Hypothalamus (tissue), 51 donors: ENCODE measurements at places on chromosomes 11 and 22.

DNA sequence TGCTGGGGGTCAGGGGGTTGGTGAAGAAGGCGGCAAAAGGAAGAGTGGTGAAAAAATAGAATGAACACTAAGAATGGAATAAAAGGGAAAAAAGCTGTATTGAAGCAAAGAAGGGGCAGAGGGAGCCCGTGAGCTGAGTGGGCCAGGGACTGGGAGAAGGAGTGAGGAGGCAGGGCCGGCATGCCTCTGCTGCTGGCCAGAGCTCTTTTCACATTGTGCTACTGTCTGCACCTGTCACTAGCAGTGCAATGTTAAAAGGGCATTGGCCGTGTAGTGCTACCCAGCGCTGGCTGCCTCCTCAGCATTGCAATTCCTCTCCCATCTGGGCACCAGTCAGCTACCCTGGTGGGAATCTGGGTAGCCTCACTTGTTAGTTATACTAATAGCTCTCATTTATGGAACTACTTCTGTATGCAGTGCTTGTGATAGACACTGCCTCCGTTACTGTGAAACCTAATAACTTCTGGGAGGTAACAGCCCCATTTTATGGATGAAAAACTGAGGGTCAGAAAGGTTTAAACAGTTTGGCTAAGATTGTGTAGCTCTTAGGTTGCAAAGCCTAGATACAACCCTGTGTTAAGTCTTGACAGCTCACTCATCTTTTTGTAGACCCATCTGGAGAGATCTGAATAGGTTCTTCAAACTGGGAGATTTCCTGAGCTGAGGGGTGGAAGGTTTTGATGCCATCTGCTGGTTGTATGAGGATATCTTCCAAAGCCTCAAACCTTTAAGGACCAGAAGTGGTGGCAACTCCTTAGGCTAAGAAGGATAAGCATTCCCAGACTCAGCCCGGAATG is 8.5 kb downstream of the YPEL4 start:
- no peak for DNase-seq

- DNase-seq: no peak
Observed at GRCh38 chr11:120302001-120302805, 22.9 kb upstream of the TLCD5 start.

- DNase-seq: no peak
Observed at GRCh38 chr11:88042238-88042637, 133.0 kb downstream of the RAB38 start.

DNA sequence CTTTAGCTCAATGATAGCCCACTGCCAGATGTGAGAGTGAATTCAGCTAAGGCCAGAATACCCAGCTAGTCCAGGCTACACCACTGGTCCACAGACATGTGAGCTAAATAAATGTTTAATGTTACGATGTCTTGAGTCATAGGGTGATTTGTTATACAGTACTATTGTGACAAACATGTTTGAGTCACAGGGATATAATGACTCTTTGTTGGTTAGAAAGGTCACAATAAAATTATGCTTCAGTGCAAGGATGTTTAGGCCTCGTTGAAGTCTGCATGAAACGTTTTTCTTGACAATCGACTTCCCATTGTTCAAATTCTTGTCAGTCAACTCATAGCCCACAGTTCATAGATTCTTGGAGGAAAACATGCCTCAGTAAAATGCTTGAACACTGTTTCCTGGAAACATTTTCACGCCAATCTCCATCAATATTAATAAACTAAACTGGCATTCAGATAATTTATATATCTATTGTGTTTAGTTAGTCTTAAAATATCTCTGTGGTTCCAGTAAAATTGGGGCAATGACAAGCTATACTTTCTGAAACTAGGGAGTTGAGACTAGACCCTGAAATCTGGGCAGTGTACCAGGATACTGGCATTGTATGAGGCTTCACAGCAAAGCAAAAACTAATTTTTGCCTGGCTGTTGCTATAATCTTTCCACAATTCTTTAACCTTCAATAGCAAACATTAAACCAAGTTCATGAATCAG is 650.8 kb upstream of the KIRREL3 start:
- no peak for DNase-seq

GRCh38 chr11:61416941-61417340 is 12.8 kb downstream of the CPSF7 start:
- no peak for DNase-seq

- DNase-seq: no peak
Observed at GRCh38 chr11:88421530-88421929, 84.0 kb upstream of the CTSC start.

DNA sequence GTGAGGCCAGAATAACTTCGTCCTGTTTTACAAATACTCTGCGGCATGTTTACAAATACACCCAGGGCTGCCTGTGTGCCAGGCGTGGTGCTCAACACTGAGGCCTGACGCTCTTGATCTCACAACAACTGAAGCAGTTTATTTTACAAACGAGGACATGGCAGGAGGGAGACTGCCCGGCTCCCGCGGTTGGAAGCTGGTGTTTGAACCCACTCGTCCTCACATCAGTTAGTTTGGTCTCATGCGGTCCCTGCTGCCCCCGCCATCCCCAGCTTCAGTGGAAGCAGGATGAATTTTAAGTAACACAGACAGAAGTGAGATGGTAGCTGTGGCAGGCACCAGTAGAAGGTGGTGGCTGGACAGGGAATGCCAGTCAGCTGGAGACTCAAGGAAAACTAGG is 16.4 kb downstream of the KIAA0930 start:
- no peak for DNase-seq

GRCh38 chr11:44966694-44967093 is 16.0 kb upstream of the TP53I11 start:
- DNase-seq: no peak

GRCh38 chr11:111944651-111945051 is 7.5 kb downstream of the DIXDC1 start:
- no peak for DNase-seq

DNA sequence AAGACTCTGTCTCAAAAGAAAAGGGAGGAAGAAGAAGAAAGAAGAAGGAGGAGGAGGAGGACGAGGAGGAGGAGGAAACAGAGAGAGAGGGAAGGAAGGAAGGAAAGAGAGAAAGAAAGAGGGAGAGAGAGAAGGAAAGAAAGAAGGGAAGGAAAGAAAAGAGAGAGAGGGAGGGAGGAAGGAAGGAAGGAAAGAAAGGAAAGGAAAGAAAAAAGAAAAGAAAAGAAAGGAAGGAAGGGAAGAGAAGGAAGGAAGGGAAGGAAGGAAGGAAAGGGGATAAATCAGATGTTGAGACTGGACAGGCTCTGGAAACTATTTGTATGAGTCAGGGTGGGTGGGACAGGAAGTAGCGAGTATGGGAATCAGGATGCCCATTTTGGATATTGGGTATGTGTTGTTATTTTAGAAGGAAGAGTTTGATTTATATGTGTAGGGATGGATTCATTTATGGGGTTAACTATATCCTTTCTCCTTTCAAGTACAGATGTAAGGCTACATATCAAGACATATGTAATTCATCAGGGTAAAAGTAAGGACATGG is 6.0 kb upstream of the RPL3 start:
- no peak for DNase-seq

DNA sequence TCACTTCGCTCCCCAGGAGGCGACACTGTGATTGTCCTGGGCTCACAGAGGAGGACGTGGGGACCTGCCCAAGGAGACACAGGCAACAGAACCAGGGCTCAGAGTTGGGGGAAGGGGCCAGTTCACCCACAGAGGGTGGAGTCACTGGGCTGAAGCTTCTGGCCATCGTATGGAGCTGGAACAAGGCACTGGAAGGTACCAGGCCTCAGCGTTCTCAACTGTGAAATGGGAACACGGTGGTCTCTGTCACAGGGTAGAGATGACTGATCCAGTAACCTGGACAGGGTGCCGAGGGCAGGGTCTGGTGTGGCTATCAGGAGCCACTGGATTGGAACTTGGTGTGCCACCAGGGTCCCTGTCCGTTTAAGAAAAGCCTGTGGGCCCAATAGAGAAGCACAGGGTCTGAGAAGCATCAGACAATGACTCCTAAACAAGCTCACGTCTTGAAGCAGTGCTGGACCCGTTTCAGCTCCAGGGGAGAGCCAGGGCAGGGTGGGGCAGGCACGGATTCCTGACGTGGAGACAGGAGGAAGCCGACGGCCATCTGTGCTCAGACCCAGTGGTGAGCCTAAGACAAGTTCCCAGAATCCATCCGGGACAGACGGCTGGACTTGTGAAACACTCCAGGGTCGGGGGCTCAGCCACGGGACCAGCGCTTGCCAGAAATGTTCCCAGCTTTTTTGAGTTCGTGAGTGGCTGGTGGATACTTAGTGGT is 25.0 kb upstream of the KCNQ1OT1 start:
- DNase-seq: no peak

DNA sequence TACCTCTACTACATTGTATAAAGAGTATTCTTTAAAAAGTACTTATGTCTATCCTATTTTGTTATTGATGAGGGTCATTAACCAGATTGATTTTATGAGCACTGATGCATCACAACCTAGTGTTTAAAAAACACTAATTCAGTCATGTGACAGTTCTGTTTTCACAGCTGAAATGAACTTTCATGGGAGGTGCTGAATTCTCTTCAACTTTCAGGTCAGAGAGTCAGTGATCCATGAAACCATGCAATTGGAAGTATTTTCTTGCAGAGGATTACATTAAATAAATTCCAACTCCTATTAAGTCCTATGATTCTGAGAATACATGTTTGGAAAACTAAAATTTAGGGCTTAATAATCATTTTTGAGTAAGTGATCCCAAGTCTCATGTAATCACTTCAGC is 889.4 kb downstream of the KCNA4 start:
- no peak for DNase-seq

DNA sequence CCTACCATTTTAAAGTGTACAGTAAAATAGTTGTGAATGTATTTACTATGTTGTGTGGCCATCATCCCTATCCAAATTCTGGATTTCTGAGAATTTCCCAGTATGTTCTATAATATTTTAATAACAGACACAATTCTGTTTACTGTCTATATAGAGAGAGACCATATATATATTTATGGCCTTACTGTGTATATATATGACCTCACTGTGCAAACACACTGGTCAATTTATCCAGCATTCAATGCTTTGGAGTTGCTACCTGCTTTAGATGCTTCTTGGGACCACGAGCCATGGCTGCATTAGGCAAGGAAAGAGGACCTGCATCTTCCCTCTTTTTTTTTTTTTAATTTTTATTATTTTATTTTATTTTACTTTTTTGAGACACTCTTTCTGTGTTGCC is 40.2 kb downstream of the SWAP70 start:
- no peak for DNase-seq

DNA sequence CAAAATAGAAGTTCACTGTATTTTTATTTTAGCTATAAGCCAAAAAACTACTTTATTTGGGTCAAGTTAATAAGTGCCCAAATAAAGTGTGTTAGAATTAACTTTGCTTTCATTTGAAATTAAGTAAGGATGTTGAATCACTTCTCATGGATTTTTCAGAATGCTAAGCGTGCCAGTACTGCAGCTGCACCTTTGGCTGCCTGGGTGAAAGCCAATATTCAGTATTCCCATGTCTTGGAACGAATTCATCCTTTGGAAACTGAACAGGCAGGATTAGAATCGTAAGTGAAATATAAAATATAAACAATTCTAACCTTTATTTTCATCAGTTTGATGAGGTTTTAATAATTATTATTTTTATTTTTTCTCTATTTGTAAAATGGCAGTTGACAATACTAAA is 113.6 kb downstream of the DYNC2H1 start:
- no peak for DNase-seq

GRCh38 chr11:65814131-65814985 is 19.4 kb upstream of the SNX32 start:
- DNase-seq: no peak

DNA sequence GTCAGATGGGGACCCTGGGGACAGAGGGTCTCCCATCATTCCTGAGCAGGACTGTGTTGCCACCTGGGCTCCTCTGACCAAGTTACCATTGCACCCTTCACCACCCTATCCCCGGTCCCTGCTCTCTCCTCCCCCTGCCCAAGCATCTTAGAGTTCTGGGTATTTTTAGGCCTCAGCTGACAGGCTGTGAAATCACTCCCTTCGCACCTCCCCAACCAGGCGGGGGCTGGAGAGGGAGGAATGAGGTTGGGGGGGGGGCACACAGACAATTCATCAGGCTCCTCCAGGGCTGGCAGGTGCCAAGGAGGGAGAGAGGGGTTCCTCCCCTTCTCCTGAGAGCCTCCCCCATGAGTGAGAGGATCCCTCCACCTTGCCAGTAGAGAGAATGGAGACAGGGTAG is 9.0 kb downstream of the SYT7 start:
- no peak for DNase-seq

GRCh38 chr11:59572091-59572490 is 43.5 kb downstream of the OSBP start:
- no peak for DNase-seq

- no peak for DNase-seq
Observed at GRCh38 chr11:12216671-12217374, 106.4 kb downstream of the MICAL2 start.

DNA sequence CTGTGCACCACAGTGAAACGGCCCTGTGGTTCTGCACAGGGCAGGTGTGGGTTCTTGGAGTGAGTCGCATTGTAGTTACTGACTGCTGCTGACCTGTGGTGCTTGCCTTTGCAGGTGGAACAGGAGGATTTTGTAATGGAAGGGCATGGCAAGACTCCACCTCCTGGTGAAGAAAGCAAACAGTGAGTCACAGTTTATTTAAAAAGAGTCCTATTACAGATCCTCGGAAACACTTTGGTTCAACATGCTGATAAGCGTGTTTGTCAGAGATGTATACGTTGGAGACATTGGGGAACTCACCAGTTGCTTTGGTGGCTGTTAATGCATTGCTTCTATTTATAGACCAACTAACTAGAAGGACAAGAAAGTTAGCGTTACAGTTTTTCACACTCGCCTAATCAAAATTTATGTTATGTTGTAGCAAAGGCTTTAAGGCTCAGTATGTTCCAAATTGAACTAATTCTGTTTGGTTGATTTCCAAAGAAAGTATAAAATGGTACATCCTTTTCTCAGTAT is 21.7 kb upstream of the TNRC6B start:
- DNase-seq: no peak

GRCh38 chr11:36874291-36874690 is 276.3 kb upstream of the RAG2 start:
- DNase-seq: no peak

- peak; percentile 70 for DNase-seq
Observed at GRCh38 chr11:94876645-94877442, 96.5 kb downstream of the CWC15 start.

- no peak for DNase-seq
Observed at GRCh38 chr22:39833093-39833492, 60.5 kb downstream of the ENTHD1 start.

DNA sequence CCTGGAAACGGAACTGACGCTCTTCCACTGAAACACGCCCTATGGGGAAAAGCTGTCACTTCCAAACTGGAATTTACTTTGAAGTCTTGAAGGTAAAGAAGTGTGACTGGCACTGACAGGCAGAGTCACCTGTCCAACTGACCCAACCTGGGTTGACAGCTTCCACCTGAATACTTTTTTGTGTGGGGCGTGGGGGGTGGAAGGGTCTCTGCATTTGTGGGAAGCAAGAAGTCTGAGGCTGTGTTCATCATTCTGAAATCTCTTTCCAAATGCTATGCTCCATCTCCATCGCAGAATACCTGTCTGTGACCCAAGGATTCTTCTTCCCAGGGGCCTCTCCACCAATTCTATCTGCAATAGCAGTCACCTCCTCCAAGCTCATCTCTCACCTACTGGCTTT is 7.8 kb downstream of the IFT27 start:
- DNase-seq: no peak
